ENCODE measurements at places on chromosomes 12 and 14.

DNA sequence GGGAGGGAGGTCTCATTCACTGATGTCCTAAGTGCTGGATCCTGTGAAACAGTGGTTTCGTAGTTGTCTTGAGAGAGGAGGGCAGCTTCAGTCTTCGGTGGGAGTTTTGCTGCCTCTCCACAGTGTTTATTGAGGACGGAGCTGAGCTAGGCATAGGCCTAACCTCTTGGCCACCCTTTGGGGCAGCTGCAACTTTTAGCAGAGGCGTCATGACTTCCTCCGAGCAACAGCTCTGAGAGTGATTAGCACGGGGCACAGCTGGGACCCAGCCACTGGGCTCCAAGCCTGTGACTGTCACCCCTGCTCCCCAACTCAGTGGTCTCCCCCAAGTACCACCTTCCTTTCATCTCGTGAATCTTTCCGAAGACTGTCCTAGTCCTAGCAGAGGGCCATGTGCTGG lies 139.9 kb upstream of the NCOR2 start:
- DNase-seq: no peak

DNA sequence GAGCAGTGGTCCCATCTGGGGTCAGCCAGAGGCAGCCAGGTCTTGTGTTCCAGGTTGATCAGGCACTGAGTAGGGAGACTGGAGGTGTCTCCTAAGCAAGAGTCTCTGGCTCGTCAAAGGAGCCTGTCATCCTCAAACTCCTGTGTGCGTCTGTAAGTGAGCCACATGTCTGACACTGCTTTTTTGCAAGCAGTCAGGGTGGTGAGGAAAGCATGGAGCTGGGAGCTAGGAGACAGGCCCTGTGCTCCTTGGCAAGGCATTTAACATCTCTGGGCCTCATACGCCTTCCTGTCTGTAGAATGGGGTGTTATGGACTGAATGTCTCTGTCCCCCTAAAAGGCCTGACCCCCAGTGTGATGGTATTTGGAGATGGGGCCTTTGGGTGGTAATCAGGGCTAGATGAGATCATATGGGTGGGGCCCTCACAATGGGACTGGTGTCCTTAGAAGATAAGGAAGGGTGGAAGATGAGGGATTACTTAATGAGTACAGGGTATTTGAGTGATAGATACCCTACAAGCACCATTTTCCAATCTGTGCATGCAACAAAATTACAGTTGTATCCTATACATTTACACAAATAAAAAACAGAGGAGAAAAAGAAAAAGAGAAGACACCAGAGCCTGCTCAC lies 53.0 kb downstream of the ARL6IP4 start:
- DNase-seq: no peak

DNA sequence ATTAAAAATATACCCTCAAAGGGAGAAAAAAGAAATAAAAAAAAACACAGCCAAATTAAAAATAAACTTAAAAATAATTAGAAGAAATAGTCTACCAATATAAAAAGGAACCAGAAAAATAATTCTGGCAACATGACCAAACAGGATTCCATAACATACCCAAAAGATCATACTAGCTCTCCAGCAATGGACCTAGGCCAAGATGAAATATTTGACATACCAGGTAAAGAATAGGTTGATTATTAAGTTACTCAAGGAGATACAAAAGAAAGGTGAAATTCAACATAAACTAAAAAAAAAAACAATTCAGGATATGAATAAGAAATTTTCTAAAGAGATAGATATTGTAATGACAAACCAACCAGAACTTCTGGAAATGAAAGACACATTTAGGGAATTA lies 121.3 kb upstream of the SCAF11 start:
- DNase-seq: no peak

- DNase-seq: no peak
Measured at GRCh38 chr12:1572731-1573130, 21.6 kb downstream of the FBXL14 start.

- DNase-seq: no peak
Measured at GRCh38 chr14:39576258-39576657, 144.0 kb upstream of the FBXO33 start.

DNA sequence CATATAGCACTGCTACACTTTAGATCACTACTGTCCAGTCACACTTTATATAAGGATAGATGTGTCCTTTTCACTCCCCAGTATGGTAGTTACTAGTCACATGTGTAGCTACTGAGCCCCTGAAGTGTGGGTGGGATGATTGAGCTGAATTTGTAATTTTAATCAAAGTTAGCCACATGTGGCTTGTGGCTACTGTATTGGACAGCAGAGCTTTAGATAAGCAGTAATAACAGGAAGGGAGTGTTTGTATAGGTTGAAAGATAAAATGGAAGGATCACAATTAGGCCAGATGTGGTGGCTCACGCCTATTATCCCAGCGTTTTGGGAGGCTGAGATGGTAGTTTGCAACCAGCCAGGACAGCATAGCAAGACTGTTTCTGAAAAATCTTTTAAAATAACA lies 23.5 kb downstream of the NAA30 start:
- DNase-seq: no peak

- peak; percentile 74 for DNase-seq
Measured at GRCh38 chr12:6039894-6040601, 84.4 kb downstream of the VWF start.

DNA sequence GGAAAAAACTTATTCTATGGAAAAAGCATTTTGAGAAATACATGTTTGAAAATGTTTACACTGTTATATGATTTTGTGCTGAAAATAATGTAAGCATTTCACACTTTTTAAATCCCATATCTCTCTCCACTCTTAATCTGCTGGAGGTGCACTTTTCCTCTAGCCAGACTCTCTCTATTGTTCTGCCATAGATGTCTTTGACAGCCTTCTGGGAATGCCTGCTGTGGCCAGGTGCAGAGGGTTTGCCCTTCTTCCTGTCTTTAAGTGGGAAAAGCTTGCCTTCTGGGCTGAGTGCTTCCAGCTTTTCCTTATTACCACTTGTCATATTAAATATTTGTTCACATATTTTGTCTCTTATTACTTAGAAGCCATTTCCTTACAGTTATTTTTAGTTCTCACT lies 60.1 kb upstream of the PPM1H start:
- no peak for DNase-seq

- DNase-seq: no peak
Measured at GRCh38 chr14:76780058-76780345, 18.7 kb downstream of the VASH1 start.

DNA sequence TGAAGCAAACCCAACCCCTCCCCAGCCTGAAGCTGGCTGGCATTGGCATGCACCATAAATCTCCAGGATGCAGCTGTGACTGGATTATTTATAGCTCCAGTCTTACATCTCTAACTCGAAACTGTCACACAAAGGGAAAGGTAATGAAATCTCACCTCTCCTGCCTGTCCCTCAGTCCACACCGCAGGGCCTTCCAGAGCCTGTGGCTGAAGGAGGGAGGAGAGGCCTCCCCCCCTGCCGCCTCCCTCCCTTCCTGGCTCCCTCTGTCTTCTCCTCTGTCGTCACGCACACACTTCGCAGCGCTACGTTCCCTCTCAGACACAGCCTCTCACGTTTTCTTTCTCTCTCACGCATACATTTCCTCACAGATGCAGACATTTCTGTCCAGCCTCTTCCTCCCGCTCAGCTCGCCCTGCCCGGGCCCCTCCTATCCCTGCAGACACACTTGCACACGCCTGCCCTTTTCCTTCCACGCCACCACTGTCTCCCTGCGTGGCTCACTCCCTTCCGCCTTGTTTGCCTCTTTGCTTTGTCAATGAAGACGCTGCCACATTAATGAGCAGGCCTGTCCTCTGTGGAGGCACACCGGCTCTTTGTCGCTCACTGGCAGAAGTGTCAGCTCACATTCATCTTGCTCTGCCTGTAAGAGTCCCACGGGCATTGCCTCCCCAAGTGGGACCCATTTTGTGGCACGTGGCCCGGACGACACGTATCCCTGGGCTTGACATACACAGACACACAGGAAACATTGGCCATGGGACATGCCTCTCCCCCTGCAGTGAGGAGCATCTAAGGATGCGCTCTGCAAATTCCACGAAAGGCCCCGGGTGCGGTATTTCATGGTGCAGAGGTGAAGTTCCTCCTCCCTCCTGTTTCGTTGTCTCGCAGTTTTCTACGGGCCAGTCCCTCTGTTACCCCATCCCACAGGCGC lies 27.9 kb downstream of the IRF2BPL start:
- peak; percentile 26 for DNase-seq

GRCh38 chr12:6938353-6939190 lies 5.0 kb upstream of the RNU7-1 start:
- DNase-seq: no peak

GRCh38 chr12:26088998-26089397 lies 35.8 kb downstream of the BHLHE41 start:
- no peak for DNase-seq

- no peak for DNase-seq
Measured at GRCh38 chr14:38710881-38711280, 392.2 kb downstream of the SEC23A start.

GRCh38 chr12:45893240-45893639 lies 97.1 kb downstream of the SCAF11 start:
- no peak for DNase-seq

GRCh38 chr12:129607756-129608155 lies 296.1 kb downstream of the TMEM132D start:
- DNase-seq: no peak

DNA sequence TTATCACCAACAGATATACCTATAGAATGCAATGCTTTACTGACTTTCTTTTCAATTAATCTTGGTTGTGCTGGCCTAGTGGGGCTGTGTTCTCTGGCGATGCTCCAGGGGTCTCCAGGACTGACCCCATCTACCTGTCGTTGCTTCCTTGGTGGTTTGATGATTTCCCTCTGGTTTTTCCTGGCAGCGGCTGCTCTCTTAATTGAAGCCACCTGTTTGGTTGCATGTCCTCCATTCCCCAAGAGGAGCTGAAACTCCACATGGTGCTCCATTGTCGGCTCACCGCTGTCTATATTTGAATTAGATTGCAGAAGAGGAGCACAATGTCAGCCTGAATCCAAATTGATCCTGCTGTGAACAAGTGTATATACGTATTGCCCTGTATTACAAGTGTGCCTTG lies 7.1 kb upstream of the IFNG-AS1 start:
- DNase-seq: peak; percentile 30

- DNase-seq: peak; percentile 56
Measured at GRCh38 chr12:22518060-22518719, 26.2 kb downstream of the C2CD5 start.

DNA sequence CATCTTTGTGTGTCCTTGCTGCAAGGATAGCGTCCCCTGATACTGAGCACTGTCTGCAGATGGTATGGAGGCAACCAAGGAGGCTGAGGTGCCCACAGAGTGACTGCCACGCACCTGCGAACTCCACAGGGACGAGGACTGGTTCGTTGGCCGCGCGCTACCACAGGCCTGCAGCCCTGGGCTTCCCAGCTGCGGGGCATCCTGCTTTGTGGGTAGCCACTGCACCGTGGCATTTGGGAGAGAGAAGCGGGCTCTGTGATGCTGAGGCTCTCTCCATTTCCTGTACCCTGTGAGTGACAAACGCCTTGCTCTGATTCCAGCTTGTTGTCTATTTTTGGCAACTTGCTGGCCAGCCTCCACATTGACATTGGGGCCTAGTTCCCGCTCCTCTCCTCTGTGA lies 76.3 kb downstream of the SLC15A4 start:
- DNase-seq: no peak

- DNase-seq: no peak
Measured at GRCh38 chr12:3107071-3107583, 29.9 kb downstream of the TSPAN9 start.

DNA sequence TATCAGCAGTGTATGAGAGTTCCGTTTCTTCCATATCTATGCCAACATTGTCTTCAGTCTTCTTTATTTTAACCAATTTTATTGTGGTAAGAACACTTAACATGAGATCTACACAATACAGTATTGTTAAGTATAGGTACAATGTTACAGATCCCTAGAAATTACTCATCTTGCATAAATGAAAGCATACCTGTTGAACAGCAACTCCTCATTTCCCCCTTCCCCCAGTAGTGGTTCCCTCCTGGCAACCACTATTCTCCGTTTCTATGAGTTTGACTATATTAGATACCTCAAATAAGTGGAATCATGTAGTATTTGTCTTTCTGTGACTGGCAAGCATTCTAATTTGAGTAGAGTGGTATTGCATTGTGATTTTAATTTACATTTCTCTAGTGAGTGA lies 150.5 kb downstream of the CRADD start:
- no peak for DNase-seq

- DNase-seq: no peak
Measured at GRCh38 chr12:131676544-131676943, 34.3 kb upstream of the SFSWAP start.

GRCh38 chr14:84671776-84672175 lies 858.2 kb upstream of the FLRT2 start:
- DNase-seq: no peak

DNA sequence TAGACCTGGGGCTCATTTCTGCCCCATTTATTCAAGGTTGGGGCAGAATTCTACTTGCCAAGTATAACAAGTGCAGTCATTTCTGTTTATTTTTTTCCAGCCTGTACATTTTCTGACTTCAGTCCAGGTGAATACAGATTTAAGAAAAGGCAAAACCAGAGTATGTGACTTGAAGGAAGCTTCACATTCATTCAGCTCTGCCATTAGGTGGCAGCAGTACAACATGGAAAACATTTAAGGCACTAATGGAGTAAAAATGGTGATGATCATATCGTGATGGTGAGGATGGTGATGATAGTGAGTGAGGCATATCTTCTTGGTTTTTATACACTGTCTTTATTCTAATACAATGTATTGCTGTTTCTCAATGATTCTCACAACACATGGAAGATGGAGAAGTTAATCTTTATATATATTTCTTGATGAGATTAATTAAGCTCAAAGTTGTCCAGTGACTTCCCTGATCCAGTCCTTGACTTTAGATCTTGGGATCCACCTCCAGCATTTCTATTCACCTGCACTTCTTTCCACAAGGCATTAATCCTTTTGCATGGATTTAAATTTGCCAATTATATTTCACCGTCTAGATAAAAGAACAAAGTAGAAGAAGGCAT lies 176.7 kb upstream of the SEL1L start:
- peak; percentile 56 for DNase-seq

GRCh38 chr14:54528973-54529372 lies 19.3 kb downstream of the CGRRF1 start:
- DNase-seq: no peak

DNA sequence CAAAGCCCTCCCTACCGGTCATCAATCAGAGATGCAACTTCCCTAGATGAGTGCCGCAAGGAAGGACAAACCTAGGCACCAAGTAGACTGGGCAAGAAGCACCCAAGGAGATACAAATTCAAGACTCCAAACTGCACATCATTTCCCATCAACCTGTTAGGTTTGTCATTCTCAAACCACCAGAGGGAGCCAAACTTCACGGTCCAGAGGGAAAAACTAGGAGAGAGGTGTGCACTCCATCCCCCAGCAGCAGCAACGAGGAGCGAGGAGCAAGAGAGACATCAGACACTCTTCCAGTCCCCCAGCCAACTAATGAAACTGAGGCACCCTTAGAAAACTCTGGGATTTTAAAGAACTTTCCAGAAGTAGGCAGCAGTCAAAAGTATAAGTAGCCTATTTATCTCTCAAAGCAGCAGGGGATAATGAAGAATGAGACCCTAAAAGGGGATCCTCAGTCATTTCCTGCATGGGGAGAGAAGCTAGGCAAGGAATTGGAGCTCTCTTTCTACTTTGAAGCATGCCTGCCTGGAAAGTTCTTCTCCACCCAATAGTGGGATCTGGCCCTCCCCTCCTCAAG lies 37.0 kb upstream of the NT5DC3 start:
- DNase-seq: peak; percentile 63

- no peak for DNase-seq
Measured at GRCh38 chr12:57173089-57173488, 25.7 kb upstream of the LRP1-AS start.

Data from NCI-H2171 (cell line).